ENCODE measurements at places on chromosomes 5 and 9.
A peak's percentile ranks its signal among the peaks of the same experiment; 100 is the strongest.

DNA sequence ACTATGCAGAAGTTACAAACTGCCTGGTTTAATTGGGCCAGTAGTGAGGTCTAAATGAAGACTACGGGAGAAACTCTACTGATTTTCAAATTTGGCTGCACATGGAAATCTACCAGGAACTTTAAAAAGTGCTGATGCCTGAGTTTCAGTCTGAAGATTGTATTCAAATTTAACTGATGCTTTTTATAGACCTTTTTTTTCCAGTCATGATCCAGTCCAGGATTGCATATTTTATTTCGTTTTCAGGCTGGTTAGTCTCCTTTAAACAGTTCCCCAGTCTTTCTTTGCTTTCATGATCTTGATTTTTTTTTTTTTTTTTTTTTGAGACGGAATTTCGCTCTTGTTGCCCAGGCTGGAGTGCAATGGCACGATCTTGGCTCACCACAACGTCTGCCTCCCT is 23.7 kb upstream of the SPZ1 start:
- DNase-seq = no peak

- DNase-seq = no peak
These were observed 36.8 kb upstream of the ZNF608 start for GRCh38 chr5:124783285-124783684.

DNA sequence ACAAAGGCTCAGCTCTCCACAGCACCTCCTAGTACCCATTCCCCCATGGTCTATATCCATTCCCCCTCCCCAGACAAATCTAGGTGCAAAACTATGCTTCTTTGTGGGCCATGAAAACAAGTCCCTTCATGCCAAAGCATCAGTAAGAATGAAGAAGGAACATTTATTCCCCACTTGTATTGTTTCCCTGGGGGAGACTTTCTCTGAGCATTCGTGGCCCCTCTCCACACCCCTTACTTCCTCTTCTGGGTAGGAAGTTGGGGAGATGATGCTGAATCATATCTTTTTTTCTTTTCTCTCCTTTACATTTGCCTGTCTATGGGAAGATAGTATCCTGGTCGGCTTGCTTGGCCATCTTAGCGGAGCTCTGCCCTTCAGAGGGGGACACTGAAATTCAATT is 246.8 kb downstream of the NSG2 start:
- no peak for DNase-seq

GRCh38 chr9:76267284-76267652 is 127.0 kb downstream of the RFK start:
- DNase-seq = no peak

DNA sequence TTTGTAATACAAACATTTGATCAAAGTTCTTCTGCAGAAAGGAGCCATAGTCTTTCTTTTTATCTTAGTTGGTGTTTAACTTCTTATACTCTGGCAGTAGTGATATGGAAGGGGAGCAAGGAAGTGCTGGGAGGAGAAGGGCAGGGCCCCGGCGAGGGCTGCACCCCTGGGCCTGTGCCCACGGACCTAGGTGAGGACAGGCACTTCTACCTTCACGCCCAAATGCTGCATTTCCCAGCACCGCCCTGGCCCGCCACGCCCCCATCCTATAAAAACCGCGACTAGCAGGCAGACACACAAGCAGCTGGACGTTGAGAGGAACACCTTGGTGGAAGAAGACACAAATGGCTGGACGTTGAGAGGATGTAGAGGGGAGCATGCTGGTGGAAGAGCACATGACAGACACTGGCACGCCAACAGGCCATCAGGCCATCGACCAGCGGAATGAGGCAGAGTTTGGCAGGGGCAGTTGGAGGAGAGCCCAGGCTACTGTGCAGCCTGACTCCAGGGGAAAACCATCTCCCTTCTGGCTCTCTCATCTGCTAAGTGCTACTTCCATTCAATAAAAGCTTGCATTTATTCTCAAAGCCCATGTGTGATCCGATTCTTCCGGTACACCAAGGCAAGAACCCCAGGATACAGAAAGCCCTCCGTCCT is 81.5 kb upstream of the C9orf72 start:
- no peak for DNase-seq

- peak; percentile 83 for DNase-seq
These were observed 2.5 kb downstream of the TNPO1 start for GRCh38 chr5:72818866-72819534.

DNA sequence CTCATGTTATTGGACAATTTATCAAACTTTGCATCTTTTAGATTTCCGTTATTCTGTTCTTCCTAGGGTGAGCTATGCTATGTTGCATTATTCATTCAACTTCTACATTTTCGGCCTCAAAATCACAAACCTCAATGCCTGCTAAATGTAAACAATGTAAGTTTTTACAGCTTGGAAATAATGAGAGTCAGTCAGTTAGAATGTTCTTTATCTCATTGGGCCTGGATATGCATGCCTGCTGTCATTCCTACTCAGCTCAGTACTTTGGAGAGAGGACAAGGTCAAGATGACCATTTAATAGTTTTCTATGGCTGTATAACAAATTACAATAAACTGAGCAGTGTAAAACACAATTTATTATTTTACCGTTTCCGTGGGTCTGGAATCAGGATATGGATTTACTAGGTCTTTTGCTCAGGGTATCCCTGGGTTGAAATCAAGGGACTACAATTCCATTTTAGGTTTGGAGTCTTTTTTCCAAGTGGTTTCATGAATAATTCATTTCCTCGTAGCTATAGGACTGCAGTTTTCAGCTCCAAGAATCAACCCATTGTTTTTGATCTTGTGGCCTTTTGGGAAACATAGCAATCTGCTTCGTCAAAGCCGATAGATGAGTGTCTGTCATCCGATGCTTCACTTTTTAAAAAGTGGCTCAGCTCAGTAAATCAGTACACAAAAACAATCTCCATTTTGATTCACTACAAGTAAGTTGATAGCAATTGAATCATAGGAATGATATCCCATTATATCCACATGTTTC is 1143.2 kb upstream of the CDH6 start:
- no peak for DNase-seq
